8988T (cell line): ENCODE measurements at places on chromosomes 4 and X.

DNA sequence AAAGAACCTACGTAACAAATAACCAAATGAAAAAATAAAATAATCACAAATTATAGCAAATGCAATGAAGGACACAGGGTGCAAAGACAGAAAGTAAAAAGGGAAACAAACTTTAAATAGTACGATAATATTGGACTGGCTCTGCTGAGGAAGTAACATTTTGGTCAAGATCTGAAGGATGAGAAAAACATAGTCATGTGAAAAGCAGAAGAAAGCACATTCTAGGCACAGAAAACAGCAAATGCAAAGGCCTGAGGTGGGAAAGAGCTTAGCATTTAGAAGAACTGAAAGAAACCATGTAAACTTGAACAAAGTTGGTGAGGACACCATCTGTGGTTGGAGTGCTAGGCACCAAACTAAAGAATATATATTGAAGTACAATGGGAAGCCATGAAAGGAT lies 111.2 kb downstream of the PPP3CA start:
- DNase-seq: no peak

- DNase-seq: no peak
Measured at GRCh38 chrX:33605997-33606396, 394.6 kb upstream of the DMD start.

- DNase-seq: no peak
Measured at GRCh38 chrX:65045001-65045400, 68.8 kb upstream of the ZC4H2 start.

DNA sequence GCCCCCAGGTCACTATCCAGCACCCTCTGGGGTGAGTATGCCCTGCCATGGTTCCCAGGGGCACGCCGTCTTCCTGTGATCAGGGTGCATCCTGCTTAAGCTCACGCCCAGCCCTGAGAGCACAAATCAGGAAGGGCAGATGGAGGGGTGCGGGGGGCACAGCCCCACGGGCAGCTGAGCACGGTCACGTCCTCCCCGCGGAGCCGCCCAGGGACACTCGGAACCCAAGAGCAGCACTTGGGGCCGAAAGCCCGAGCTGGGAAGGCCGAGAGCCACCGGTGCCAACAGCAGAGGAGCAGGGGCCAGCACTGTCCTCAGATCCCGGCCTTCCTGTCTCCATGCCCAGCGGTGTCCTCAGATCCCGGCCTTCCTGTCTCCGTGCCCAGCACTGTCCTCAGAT lies 21.5 kb downstream of the NELFA start:
- no peak for DNase-seq

- DNase-seq: no peak
Measured at GRCh38 chrX:16022580-16023200, 100.7 kb upstream of the GRPR start.

GRCh38 chr4:125346616-125347015 lies 31.9 kb downstream of the FAT4 start:
- no peak for DNase-seq

- no peak for DNase-seq
Measured at GRCh38 chr4:102533904-102534303, 32.7 kb downstream of the NFKB1 start.

- DNase-seq: no peak
Measured at GRCh38 chr4:113288696-113289095, 239.2 kb downstream of the ANK2 start.

GRCh38 chr4:109126856-109127255 lies 175.6 kb downstream of the COL25A1 start:
- no peak for DNase-seq

DNA sequence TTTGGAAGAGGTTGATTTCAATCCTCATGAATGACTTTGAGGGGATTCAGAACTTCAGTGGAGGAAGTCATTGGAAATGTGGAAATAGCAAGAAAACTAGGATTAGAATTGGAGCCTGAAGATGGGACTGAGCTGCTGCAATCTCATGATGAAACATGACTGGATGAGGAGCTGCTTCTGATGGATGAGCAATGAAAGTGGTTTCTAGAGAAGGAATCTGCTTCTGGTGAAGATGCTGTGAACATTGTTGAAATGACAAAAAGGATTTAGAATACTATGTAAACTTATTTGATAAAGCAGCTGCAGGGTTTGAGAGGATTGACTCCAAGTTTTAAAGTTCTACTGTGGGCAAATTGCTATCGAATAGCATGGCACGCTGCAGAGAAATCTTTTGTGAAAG lies 27.1 kb downstream of the EVC start:
- no peak for DNase-seq

DNA sequence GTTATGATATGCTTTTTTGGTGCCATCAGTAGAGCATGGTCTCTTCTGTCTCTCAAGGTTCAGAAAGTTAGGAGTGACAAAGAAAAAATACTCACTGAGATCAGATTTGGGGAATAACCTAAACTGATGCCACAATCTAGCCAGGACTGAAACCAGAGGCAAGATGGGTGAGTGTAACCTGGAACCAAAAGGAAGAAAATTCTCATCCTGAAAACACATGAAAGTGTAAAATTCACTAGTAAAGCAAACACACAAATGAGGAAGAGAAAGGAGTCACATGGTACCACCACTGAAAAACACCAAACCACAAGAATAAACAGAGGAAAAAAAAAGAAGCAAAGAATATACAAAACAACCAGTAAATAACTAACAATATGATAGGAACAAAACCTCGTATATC lies 96.4 kb downstream of the ANXA10 start:
- no peak for DNase-seq

DNA sequence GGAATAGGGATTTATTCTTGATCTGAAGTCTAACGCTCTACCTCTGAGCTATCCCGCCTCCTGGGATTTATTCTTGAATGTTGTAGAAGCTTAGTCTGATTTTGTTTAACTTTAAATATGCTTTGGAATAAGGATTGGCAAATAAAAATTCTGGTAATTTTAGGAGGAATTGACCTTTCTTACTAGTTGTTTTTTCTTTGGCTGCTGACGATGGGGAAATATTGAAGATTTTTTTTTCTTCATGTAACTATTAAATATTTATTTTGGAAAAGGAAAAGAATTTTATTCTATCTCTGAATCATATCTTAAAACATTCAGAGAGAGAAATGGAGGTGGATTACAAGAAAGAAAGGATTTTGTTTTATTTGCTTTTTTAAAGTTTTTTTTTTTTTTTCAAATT lies 122.9 kb downstream of the PDLIM5 start:
- DNase-seq: no peak

GRCh38 chr4:7289589-7289988 lies 97.3 kb downstream of the SORCS2 start:
- no peak for DNase-seq

DNA sequence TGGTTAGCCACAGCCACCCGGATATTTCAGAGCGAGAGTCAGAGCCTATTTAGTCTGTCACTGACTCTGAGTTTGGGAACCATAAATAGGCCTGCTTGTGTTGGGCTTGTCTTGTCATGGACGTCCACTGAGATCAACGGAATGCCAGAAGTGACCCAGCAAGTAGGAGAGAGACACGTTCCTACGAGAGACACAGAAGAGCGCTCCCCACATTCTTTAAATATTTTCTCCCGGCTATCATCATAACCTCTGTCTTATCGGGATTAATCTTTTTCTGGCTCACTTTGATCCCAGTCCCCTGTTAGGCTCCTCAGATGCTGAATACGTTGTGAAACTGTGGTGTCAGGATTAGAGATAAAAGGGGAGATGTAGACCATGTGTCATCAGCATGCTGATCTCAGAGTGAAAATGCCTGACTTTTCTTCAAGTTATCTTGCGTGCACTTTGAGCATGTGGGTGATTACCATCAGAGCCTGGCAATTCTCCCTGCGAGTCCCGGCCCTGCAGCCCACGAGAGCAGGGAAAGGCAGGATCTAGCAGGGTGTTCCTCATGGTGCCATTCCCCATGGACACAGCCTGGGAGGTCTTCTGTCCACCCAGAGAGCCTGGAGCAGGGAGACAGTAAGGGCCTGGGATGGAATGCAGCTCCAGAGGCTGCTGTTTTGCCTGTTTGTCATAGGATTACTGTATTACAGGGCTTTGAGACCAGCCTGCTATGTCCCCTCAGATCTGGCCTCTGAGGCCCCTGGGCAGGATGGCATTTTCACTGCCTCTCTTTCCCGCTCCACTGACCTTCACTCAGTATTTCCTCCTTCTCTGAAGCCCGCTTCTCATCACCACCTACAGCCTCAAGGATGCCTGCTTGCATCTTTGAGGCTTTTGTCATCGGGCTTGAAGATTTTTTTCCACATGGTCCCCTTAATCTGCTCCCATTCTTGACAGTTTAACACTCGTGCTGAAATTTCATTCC lies 2.8 kb upstream of the TENM3 start:
- no peak for DNase-seq

- DNase-seq: no peak
Measured at GRCh38 chr4:24809376-24809775, 14.0 kb downstream of the SOD3 start.
